ENCODE measurements at places on chromosomes 13 and 19.

GRCh38 chr19:29517412-29517811 is 8.4 kb upstream of the VSTM2B start:
- DNase-seq, result no peak

DNA sequence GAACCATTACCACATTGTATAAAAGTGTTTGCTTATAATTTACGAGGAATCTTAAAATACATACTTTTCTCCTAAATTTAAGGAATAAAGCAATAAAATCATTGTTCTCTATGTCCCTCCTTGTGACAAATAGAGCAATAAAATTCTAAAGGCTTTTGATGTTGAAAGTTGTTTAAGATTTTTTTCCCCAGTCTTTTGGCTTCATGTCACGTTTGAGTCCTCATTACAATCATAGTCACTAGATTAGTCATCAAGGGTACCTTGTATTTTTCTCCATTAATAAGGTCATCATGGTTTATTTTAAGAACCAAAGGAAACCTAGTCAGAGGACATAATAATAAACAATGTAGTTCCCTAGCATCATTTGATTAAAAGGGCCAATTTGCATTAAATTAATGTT is 3.2 kb downstream of the WBP4 start:
- no peak for DNase-seq

DNA sequence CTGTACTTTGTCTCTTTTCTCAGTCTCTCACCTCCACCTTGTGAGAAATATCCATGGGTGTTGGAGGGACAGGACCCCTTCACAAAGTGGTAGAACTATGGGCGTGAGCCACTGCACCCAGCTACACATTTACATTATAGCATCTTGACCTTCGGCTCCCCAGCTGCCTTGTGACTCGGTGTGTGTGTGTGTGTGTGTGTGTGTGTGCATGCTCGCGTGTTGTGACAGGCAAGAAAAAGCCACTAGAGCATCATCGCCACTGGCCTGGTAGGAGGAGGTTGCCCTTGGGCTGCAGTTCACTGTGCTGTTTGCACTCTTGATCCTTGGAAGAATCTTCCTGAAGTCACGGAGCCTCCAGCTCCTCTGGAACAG is 13.7 kb upstream of the ZNF888 start:
- DNase-seq, result no peak

DNA sequence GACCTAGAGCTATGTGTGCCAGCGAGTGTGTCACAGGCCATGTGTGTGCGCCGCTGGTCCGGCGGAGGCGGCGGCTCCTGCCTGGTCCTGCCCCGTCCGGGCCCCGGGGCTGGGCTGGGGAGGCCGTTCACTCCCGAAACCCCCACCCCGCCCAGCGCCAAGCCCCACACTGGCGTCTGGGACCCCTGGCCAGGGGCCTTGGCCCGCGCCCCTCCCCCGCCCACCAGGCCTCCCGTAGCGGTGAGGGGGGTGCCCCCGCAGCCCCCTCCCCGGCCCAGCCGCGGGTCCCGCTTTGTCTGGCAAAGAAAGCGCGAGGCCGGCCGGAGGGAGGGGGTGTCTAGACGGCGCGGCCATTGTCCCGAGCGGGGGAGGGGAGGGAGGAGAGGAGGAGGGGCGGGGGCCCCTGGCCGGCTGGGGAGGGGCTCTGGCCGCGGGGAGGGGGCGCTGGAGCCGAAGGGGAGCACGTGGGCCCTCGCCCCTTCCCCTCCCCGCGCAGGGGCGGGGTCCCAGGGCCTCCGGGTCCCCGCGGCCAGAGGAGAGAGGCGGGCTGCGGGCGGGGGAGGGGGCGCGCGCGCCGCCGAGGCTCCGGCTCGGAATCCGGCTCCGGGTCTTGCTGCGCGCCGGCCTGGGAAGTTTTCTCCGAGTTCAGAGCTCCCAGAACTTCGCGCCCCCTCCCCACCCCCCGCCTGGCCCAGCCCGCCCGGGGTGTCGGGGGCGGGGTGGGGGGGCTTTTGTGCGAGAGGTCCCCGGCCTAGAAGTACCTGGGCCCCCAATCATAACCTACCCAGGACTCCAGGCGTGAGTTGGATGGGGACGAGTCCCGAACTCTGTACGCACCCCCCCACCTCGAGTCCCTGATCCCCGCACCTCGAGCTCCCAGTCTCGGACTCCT is 888 bp downstream of the NOTCH3 start:
- DNase-seq, result no peak

DNA sequence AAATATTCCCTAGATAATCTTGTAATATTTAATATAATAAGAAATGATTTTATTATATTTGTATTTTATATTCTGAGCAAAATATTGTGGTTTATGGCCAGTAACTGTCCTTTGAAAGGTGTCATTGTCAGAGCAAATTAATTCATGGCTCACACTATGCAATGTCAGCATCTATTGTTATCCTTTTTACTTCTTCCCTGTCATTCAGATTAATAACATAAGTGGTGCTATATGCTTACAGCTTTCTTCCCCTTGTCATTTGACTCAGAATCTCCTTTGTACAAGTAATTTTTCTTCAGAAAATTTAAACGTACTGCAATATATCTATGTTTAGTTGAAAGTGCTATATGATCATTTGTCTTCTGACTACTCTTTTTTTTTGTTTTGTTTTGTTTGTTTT is 1738.2 kb upstream of the MIR17HG start:
- no peak for DNase-seq

DNA sequence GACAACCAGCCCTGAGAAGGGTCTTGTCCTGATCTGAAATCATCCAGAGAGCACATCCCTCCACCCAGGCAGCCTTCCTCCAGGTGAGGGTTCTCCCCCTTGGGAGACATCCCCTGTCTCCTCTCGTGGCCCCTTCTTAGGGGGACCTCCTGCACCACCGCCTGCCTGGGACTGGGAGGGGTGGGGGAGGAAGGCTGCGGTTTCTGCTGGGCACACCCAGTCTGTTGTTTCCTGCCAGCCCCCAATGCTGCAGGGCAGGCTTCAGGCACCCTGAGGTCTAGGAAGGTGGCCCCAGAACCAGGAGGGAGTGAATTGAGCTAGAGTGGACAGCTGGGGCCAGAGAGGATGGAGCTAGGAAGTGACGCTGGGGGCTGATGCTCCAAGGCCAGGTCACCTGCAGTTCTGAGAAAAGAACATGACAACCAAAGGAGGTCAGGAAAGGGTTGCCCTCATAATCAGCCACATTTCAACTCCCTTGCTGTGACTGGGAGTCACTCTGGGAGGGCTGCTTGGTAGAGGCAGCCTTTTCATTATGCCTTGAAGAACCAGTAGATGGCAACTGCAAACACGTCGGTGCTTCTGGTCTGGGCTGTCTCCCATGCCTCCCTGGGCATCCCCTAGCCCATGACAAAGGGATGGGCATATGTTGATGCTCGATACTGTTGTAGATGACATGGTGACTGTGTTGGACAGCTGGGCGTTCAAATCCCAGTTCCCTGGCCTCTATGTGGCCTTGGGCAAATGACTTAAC is 1.4 kb downstream of the ARHGEF18 start:
- no peak for DNase-seq

DNA sequence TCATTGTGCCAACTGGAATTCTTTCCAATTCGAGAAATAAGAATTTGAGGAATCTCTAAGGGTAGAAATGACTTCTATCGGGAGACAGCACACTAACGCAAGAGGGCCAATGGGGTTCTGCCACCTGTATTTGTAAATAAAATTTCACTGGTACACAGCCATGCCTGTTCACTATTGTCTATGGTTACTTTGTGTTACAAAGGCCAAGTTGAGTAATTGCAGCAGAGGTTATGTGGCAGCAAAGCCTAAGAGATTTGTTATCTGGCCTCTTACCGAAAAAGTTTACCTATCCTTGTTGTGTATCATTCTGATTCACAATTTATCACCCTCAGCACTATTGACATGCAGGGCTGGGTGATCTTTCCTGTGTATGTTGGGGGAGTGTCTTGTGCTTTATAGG is 278.0 kb downstream of the KLF5 start:
- no peak for DNase-seq

- DNase-seq, result no peak
Measured at GRCh38 chr13:113802090-113802531, 43.1 kb downstream of the TMEM255B start.

- no peak for DNase-seq
Measured at GRCh38 chr19:44702551-44703176, 3.7 kb downstream of the CEACAM16 start.

Data from SHP77 (cell line).